ENCODE measurements at places on chromosomes 5 and 9.

DNA sequence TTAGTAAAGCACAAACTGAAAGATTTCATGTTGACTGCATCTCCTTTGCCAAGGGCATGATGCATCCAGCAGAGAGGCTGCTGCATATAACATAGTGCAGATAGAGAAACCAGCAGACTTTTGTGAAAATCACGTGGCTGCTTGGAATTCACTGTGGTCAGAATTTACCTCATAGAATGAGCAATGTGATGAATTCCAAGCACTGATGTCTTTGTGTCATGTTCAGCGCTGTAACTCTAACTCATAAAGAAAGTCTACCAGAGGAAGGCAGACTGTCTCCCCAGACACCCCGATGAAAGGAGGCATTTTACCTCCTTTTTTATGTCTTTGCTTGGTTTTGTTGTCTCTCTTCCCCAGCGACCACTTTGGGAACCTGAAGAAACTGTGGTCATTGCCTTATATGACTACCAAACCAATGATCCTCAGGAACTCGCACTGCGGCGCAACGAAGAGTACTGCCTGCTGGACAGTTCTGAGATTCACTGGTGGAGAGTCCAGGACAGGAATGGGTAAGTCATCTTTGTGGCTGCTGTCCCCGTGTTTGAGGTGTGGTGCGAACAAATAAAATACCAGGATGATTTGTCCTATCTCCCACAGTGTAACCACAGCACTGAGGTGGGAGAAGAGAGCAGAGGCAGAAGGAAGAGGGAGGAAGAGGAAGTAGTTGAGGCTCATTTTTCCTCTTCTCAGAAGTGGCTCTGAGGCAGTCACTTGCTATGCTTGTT, 42.0 kb downstream of the ITK start:
- peak; percentile 57 for DNase-seq
- H3K4me1 ChIP-seq = peaks cover 67% of the 10 kb centered on the region
- peak overlapping the region; percentile 19 for H3K4me3 ChIP-seq
- peak overlapping the region; percentile 87 for H3K27ac ChIP-seq

GRCh38 chr5:168656633-168657032, 77.5 kb upstream of the PANK3 start:
- H3K27ac ChIP-seq = no peak overlapping the region
- no peaks in the 10 kb centered on the region for H3K36me3 ChIP-seq
- H3K4me3 ChIP-seq = no peak overlapping the region
- no peaks in the 10 kb centered on the region for H3K27me3 ChIP-seq
- no peak for DNase-seq

GRCh38 chr5:13816126-13816525, 128.4 kb downstream of the DNAH5 start:
- H3K4me1 ChIP-seq = no peaks in the 10 kb centered on the region
- no peaks in the 10 kb centered on the region for H3K27me3 ChIP-seq
- no peaks in the 10 kb centered on the region for H3K36me3 ChIP-seq

GRCh38 chr5:58348996-58349728, 110.7 kb downstream of the PLK2 start:
- no peaks in the 10 kb centered on the region for H3K27me3 ChIP-seq
- H3K4me3 ChIP-seq = no peak overlapping the region
- no peak for DNase-seq
- no peaks in the 10 kb centered on the region for H3K4me1 ChIP-seq
- H3K36me3 ChIP-seq = no peaks in the 10 kb centered on the region

GRCh38 chr5:161261668-161262323, 284.7 kb downstream of the GABRB2 start:
- H3K4me3 ChIP-seq = no peak overlapping the region
- H3K27ac ChIP-seq = no peak overlapping the region
- no peaks in the 10 kb centered on the region for H3K36me3 ChIP-seq
- DNase-seq = no peak

DNA sequence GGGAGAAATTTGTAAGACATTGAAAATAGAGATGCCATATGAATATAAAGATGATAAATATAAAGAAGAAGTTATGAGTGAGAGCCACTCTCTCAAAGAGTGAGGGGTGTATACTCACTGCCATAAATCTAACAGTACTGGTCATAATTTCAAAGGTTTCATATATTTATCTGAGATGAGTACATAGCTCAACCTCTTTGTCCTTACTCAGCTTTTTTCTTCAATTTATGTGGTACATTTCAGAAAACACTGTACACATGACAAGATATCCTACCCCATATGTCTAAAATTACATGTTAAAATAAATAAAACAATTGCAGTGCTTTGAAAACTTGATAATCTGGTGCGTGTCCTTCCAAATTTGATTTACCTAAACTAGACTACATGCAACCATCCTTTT, 5.2 kb upstream of the MCC start:
- DNase-seq = no peak
- no peak overlapping the region for H3K4me3 ChIP-seq
- peaks cover 7% of the 10 kb centered on the region for H3K27me3 ChIP-seq
- peaks cover 9% of the 10 kb centered on the region for H3K4me1 ChIP-seq
- H3K27ac ChIP-seq = no peak overlapping the region

DNA sequence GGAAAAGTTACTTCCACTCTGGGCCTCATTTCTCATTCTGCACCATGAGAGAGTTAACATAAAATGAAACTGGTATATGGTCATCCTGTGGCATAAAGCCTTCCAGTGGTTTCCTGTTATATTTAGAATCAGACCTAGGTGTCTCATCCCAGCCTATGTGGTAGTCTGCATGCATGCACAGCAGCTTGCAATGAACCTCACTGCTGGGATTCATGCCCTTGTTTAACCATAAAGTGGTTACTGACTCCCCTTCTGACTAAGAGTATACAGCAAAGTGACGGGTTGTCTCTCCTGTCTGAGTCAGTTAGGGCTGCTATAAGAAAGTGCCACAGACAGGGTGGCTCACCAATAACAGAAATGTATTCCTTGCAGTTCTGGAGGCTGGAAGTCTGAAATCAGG, 14.7 kb upstream of the TDRD7 start:
- H3K27ac ChIP-seq = no peak overlapping the region
- no peak for DNase-seq
- H3K4me1 ChIP-seq = no peaks in the 10 kb centered on the region

DNA sequence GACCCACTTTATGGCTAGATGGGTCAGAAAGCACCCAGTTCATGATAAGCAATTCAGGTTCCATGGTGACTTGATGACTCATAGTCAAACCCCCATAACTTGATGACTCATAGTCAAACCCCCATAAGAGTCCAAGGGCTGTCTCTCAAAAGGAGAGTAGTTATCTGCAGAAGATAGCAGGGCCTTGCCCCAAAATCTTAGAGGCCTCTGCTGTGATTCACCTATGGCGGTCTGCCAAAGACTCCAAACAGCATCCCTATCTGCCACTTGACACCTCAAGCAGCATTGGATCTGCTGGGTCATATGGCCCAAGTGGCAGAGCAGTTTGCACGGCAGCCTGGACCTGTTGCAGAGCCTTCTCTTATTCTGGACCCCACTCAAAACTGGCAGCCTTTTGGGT, 395.2 kb upstream of the KIF2A start:
- no peak overlapping the region for H3K27ac ChIP-seq
- H3K4me1 ChIP-seq = no peaks in the 10 kb centered on the region
- H3K36me3 ChIP-seq = no peaks in the 10 kb centered on the region
- no peak overlapping the region for H3K4me3 ChIP-seq
- H3K27me3 ChIP-seq = no peaks in the 10 kb centered on the region

DNA sequence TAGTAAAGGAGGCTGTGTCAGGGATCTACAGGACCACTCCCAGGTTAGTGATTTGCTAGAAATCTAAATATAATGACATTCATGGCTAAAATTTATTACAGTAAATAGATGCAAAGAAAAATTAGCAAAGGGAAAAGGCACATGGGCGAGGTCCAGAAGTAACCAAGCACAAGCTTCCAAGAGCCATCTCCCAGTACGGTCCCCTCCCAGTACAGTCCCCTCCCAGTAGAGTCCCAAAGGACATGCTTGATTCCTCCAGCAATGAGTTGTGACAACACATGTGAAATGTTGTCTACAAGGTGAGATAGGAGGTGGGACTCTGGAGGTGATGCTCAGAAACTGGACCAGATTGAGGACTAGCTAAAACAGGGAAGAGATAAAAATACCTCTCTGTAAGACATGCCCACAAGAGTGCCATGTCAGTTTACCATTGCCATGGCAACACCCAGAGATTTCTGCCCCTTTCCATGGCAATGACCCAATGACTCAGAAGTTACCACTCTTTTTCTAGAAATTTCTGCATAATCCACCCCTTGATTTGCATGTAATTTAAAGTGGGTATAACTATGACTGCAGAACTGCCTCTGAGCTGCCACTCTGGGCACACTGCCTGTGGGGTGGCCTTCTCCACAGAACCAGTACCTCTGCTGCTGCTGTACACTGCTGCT, 27.9 kb upstream of the CEMIP2 start:
- H3K27ac ChIP-seq = no peak overlapping the region
- H3K27me3 ChIP-seq = no peaks in the 10 kb centered on the region
- H3K36me3 ChIP-seq = no peaks in the 10 kb centered on the region
- H3K4me1 ChIP-seq = peaks cover 34% of the 10 kb centered on the region
- DNase-seq = no peak

DNA sequence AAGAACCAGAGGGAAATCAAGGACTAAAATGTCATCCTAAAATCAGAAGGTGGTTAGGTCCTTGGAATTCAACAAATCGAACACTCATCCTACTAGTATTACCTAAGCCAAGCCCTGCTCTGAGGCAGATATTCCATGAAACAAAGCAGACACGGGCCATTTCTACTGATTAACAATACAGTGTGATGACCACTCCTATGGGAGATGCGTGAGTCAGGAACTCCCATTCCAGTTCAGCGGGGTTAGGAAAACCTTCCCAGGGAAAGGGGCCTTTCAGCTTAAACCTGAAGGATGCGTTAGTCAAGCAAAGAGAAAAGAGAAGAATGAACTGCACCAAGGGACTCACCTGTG, 117.8 kb upstream of the LHFPL2 start:
- no peak overlapping the region for H3K27ac ChIP-seq
- H3K4me1 ChIP-seq = no peaks in the 10 kb centered on the region
- no peak overlapping the region for H3K4me3 ChIP-seq
- DNase-seq = no peak
- no peaks in the 10 kb centered on the region for H3K36me3 ChIP-seq

GRCh38 chr5:71932131-71932654, 175.1 kb upstream of the MAP1B start:
- H3K27ac ChIP-seq = no peak overlapping the region
- H3K27me3 ChIP-seq = no peaks in the 10 kb centered on the region
- H3K4me3 ChIP-seq = no peak overlapping the region
- no peaks in the 10 kb centered on the region for H3K4me1 ChIP-seq
- no peak for DNase-seq

- no peaks in the 10 kb centered on the region for H3K27me3 ChIP-seq
- no peak overlapping the region for H3K4me3 ChIP-seq
- no peak overlapping the region for H3K27ac ChIP-seq
- no peaks in the 10 kb centered on the region for H3K4me1 ChIP-seq
These were observed 137.3 kb upstream of the PITX1 start for GRCh38 chr5:135171336-135171735.

GRCh38 chr5:31860726-31861433, 221.9 kb downstream of the PDZD2 start:
- H3K4me1 ChIP-seq = no peaks in the 10 kb centered on the region
- no peak overlapping the region for H3K27ac ChIP-seq
- H3K27me3 ChIP-seq = peaks cover 3% of the 10 kb centered on the region
- no peaks in the 10 kb centered on the region for H3K36me3 ChIP-seq
- DNase-seq = no peak
- no peak overlapping the region for H3K4me3 ChIP-seq

- H3K27me3 ChIP-seq = no peaks in the 10 kb centered on the region
- H3K4me1 ChIP-seq = no peaks in the 10 kb centered on the region
- H3K27ac ChIP-seq = no peak overlapping the region
- H3K36me3 ChIP-seq = no peaks in the 10 kb centered on the region
These were observed 449.1 kb downstream of the PSAT1 start for GRCh38 chr9:78746010-78746409.

GRCh38 chr5:43156388-43156787, 35.6 kb upstream of the NIM1K start:
- H3K27me3 ChIP-seq = no peaks in the 10 kb centered on the region
- DNase-seq = no peak
- H3K36me3 ChIP-seq = peaks cover 9% of the 10 kb centered on the region

- DNase-seq = no peak
- peak overlapping the region; percentile 78 for H3K27ac ChIP-seq
- H3K36me3 ChIP-seq = no peaks in the 10 kb centered on the region
- H3K27me3 ChIP-seq = no peaks in the 10 kb centered on the region
- H3K4me3 ChIP-seq = no peak overlapping the region
These were observed 11.9 kb upstream of the AQP7 start for GRCh38 chr9:33414268-33414667.

GRCh38 chr9:125429476-125430160, 168.0 kb downstream of the GAPVD1 start:
- no peaks in the 10 kb centered on the region for H3K27me3 ChIP-seq
- no peaks in the 10 kb centered on the region for H3K4me1 ChIP-seq
- no peak for DNase-seq
- H3K36me3 ChIP-seq = no peaks in the 10 kb centered on the region

GRCh38 chr9:121607434-121608167, 43.8 kb upstream of the DAB2IP start:
- no peaks in the 10 kb centered on the region for H3K36me3 ChIP-seq
- H3K4me1 ChIP-seq = no peaks in the 10 kb centered on the region
- H3K4me3 ChIP-seq = no peak overlapping the region
- H3K27me3 ChIP-seq = peaks cover 2% of the 10 kb centered on the region
- no peak overlapping the region for H3K27ac ChIP-seq

- no peak for DNase-seq
- H3K4me1 ChIP-seq = no peaks in the 10 kb centered on the region
- no peak overlapping the region for H3K27ac ChIP-seq
- no peak overlapping the region for H3K4me3 ChIP-seq
- H3K36me3 ChIP-seq = peaks cover 7% of the 10 kb centered on the region
- H3K27me3 ChIP-seq = no peaks in the 10 kb centered on the region
These were observed 59.5 kb downstream of the MVB12B start for GRCh38 chr9:126386088-126386487.

GRCh38 chr5:102815540-102816332, 60.6 kb downstream of the PAM start:
- H3K27ac ChIP-seq = no peak overlapping the region
- no peak for DNase-seq
- H3K36me3 ChIP-seq = no peaks in the 10 kb centered on the region
- no peak overlapping the region for H3K4me3 ChIP-seq
- H3K4me1 ChIP-seq = no peaks in the 10 kb centered on the region

- H3K27me3 ChIP-seq = no peaks in the 10 kb centered on the region
- H3K36me3 ChIP-seq = peaks cover 61% of the 10 kb centered on the region
- DNase-seq = no peak
- no peak overlapping the region for H3K4me3 ChIP-seq
- no peaks in the 10 kb centered on the region for H3K4me1 ChIP-seq
These were observed 17.0 kb downstream of the SH3GLB2 start for GRCh38 chr9:129011170-129011569.

- no peak for DNase-seq
- H3K27me3 ChIP-seq = no peaks in the 10 kb centered on the region
- no peaks in the 10 kb centered on the region for H3K36me3 ChIP-seq
- no peak overlapping the region for H3K4me3 ChIP-seq
These were observed 77.5 kb downstream of the HSPA4 start for GRCh38 chr5:133129289-133129688.

GRCh38 chr9:4192450-4192849, 107.4 kb downstream of the GLIS3 start:
- no peaks in the 10 kb centered on the region for H3K4me1 ChIP-seq
- no peak overlapping the region for H3K4me3 ChIP-seq
- H3K27ac ChIP-seq = no peak overlapping the region

Measured in effector memory CD4-positive, alpha-beta T cell (primary cell).